ENCODE measurements at places on chromosomes 1 and 21.

- peak; percentile 11 for DNase-seq
These were observed 54.4 kb upstream of the CDC42BPA start for GRCh38 chr1:227372726-227373130.

- DNase-seq: no peak
These were observed 31.0 kb upstream of the SOX13 start for GRCh38 chr1:204041803-204042505.

DNA sequence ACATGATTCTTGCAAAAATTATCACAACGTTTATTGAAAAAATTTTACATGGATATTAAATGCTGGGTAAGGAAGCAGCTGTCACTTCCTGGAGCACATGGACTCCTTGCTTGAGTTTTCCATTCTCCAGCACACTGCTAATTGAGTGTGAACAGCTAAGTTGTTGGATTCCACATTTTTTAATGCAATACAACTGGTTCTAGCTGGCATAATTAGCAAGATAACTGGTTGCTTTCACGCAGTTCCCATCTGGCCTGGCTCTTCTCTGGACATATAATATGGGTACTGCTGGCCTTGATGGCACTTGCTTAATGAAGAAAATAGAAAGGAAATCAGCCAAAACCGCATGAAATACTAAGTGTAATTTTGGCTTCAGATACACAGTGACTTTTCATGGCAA lies 26.6 kb downstream of the RGS21 start:
- no peak for DNase-seq

DNA sequence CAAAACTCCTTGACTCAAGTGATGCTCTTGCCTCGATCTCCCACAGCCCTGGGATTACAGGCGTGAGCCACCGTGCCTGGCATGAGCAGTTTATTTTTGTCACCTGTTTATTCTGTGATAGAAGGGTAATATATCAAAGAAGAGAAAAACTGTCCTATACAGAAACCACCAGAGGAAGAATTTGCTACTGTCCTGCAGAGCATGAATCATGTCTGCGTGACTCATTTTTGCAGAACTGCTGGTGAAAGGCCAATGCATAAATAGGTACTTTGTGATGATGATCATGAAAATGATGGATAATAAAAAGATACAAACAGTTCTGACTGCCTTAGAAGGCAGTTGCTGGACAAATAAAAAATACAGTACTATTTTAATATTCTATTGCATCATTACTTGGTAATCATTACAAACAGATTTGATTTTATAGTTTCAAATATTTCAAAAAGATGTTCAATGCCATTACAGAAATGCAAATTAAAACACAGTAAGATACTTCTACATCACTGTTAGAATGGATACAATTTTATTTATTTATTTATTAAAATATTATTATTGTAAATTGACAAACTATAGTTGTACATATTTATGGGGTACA lies 26.5 kb downstream of the RIPPLY3 start:
- DNase-seq: peak; percentile 71

DNA sequence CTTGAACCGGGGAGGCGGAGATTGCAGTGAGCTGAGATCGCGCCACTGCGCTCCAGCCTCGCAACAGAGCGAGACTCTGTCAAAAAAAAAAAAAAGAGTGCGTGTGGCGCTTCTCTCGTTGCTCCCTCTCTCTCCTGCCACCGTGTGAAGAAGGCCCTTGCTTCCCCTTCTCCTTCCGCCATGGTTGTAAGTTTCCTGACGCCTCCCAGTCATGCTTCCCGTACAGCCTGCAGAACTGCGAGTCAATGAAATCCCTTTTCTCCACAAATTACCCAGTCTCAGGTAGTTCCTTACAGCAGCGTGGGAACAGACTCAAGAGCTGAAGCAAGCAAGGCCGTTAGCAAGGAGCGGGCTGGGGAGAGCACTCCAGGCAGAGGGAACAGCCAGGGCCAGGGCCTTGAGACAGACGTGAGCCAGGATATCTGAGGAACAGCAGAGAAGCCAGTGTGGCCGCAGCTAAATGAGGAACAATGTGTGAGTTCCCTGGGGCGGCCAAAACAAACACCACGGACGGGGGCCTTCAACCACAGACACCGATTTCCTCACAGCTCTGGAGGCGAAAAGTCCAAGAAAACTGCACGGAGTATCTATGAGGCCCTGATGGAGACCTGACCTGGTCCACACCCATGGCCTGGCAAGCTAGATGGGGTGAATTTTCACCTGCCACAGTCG lies 54.2 kb upstream of the ETS2 start:
- no peak for DNase-seq

- DNase-seq: no peak
These were observed 779 bp upstream of the SVBP start for GRCh38 chr1:42817976-42818375.

GRCh38 chr1:31453384-31454079 lies 40.5 kb downstream of the SERINC2 start:
- no peak for DNase-seq

GRCh38 chr1:204227351-204227750 lies 13.6 kb upstream of the GOLT1A start:
- DNase-seq: no peak

- no peak for DNase-seq
These were observed 256.1 kb upstream of the PTBP2 start for GRCh38 chr1:96465441-96465840.

DNA sequence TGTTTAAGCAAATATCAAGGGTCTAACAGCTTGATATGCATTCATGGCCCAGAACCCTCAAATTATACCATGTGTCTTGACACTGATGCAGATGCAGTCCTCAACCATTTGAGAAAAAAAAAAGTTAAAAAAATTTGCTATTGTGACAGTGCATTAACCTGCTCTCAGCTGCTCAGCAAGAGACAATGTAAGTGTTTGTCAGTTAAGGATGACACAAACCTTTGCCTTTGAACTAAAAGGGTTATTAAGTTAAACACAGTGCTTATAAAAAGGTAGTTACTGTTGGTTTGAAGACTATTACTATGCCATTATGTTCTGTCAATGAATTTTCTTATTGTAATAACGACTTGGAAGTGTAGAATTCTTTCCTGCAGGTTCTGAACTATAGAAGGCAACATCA lies 655.6 kb upstream of the NEGR1 start:
- DNase-seq: no peak

DNA sequence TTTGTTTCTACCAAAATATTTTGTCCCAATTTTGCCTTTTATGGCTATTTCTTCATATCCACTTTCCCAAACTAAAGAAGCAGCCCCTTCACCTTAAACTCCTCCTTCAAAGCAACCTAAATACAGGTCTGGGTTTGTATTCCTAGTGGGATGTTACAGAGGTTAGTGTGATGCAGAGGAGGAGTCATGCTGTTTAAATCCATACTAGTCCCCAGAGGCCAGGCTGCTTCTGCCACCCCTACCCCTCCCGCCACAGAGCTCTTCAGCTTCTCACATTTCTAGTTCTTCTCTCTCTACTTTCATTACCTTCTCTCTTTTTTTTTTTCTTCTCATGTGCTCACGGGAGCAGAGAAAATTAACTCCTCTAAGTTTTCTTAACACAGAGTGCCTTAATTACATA lies 29.3 kb downstream of the SELL start:
- DNase-seq: no peak

GRCh38 chr1:154446292-154446691 lies 41.1 kb downstream of the IL6R start:
- DNase-seq: peak; percentile 83

DNA sequence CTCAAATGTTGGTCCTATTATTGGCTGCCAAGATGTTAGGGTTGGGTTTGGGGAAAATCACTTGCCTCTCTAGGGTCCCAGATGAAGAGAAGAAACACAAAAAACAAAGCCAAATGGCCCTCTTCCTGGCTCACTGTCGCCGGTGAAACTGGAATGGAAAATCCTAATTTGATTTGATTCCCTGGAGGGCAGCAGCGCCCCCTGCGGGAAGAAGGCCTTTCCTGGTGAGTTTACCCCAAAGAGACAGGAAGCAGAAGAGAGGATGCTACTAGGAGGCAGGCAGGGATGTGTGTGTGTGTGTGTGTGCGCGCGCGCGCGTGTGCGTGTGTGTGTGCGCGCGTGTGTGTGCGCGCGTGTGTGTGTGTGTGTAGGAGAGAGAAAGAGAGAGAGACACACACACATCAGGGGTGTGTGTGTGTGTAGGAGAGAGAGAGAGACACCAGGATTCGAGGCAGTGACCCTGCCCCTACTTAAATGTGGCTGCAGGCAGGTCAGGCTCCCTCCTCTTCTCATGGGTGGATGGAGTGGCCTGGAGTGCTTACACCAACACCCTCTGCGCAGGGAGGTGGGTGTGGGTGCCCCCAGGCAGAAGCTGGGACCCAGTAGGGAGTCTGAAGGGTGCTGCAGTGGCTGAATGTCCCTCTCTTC lies 3.1 kb upstream of the SELENON start:
- DNase-seq: peak; percentile 71

- DNase-seq: no peak
These were observed 154.1 kb upstream of the VAMP3 start for GRCh38 chr1:7616953-7617352.

Data from HFFc6 (cell line).